ENCODE measurements at places on chromosomes 5 and 9. TPM values are rescaled to one million over a fixed set of nuclear protein-coding genes. Genes with fewer than 3 reads are reported as not detected.

TTC23L gene
- 0.09 TPM for total RNA-seq

DNA sequence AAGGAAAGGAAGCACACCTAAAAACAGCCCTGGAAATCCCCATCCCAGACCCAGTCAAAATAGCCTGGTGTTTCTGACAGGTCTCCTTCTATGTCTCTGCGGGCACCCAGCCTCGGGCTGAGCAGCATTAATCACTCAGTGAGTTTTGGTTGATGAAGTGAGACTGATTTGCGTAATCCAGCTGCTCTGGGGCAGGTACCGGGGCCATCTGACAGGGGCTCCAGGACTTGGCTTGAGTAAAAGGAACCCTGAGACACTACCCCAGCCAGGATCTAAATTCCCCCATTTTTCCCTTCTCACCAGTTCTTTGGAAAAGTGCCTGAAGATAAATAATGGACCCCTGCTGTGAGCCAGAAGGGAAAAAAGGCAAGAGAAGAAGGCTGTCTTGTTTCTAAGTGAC, 596 bp downstream of the SLC28A3 start:
- DNase-seq, result no peak

DNA sequence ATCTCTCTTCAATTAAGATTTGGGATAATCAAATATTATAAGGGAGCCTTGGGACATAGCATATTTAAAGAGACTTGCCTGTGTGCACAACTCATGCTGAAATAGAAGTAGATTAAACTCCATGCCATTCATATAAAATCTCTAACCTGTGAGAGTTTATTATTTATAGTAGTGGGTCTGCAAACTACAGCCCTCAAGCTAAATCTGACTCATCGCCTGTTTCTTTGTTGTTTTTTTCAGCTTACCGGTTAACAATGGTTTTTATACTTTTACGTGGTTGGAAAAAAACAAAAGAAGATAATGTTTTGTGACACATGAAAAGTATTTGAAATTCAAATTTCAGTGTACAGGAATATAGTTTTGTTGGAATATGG, 61.9 kb upstream of the GHR start:
- DNase-seq, result no peak

GRCh38 chr9:18788256-18788655, 244.8 kb downstream of the SAXO1 start:
- DNase-seq, result no peak

- no peak for DNase-seq
Observed at GRCh38 chr9:117720555-117720954, 16.4 kb downstream of the TLR4 start.

SV2C gene
- total RNA-seq, result not detected

BAAT gene
- 1.3 TPM for total RNA-seq

SYK gene
- total RNA-seq, result 4.6 TPM

GRCh38 chr9:136312436-136312835, 8.5 kb upstream of the CCDC187 start:
- DNase-seq, result no peak

PCDHGA4 gene
- 0.54 TPM for total RNA-seq

FCN2 gene
- total RNA-seq, result not detected

ANKRD34B gene
- total RNA-seq, result not detected

DNA sequence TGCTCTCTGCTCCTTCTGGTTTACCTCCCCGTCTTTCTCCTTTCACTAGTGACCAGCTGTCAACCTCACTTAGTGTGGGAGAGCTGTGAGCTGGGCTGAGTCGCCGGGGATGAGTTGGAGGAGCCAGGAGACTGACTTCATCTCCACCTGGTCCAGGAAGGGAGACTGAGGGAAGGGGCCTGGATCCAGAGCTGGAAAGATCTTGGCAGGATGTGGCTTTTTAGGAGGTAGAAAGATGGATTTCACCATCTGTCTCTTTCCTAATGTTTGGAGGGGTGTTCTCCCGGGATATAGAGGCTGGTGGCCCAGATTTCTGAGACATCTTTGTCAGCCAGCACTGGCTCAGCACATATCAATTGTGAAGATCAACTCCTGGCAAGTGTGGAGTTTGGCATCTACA, 37.1 kb upstream of the TNC start:
- DNase-seq, result no peak

All from Caco-2 (cell line).